Astrocyte of the spinal cord (primary cell): ENCODE measurements at places on chromosomes 11 and 22.
A peak's percentile ranks its signal among the peaks of the same experiment; 100 is the strongest.

DNA sequence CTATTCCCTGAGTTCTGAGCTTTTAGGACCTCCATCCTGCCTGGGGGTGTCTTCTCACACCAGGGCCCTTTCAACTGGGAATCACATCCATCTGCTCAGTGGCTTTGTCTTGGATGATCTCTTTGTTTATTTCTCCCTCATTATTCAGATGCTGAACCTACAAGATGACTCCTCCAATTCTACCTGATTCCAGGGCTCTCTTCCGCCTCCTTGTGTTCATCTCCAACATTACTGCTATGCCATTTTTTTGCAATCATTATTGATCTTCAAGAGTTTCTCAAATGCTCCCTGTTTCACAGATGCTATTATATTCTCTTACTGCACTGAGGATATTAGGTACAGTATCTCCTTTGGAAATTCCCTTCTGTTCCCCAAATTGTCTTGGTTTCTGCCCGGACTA, 307.7 kb downstream of the SHANK2 start:
- DNase-seq: no peak

DNA sequence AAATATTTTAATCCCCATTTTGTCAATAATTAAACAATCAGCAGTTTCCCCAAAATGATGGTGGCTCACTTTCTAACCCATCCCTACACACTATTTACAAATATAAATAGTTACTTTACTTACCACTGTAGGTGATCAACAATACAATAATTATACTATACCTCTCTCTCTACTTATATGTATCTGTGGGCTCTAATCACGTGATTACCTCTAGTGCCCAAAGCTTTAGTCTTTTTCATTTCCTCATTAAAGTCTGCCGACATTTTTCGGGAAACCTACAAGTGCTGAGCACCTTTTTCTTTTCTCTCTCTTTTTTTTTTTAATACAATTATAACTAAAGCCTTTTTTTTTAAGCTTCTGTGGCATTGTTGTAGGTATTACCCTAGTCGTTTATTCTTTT, 23.9 kb downstream of the DLG2 start:
- DNase-seq: no peak

DNA sequence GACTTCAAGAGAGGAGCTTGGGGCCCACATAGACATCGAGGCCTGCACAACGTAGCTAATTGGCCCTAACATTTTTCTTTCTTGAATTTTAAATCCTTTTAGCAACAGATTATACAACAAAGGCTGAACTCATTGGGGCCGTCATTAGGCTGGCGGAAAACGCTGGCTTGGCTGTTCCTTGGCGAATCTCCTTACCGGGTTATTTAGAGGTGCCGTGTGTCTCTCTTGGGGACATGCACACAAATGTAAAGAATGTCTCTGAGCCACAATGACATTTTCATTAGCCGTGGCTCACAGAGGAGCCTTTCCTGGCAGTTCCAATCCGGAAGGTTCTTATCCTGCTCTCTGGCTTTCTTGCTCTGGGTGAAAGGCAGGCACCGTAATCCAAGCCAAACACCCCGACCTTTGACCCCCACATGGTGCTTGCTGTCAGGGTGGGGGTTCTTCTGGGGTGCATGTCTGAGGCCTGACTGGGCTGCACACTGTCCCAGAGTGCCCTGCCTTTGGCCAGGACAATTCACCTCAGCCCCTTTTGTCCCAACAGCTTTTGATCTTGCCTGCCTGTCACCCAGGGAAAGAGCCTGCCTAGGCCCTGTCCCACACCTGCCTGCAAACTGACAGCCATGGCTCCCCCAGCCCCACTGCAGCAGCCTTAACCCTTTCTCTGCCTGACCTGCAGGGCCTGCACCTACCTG, 9.2 kb upstream of the FGF3 start:
- no peak for DNase-seq

DNA sequence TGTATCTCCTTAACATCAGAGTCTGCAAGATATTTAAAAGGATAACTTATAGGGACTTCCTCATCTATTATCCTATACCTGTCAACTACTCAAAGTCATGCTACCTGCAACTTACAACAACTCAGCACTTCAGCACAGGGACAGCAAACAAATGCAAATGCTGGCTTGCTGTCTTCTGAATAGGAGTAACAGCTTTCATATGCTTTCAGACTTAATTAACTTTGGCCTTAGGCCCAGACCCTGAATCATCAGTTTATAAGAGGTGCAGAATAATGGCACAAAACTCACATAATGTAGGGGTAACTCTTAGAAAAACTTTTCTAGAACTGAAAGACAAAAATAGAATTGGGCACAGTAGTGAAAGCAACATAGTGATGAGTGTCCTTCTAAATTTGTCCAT, 953.4 kb downstream of the DLG2 start:
- peak; percentile 33 for DNase-seq

DNA sequence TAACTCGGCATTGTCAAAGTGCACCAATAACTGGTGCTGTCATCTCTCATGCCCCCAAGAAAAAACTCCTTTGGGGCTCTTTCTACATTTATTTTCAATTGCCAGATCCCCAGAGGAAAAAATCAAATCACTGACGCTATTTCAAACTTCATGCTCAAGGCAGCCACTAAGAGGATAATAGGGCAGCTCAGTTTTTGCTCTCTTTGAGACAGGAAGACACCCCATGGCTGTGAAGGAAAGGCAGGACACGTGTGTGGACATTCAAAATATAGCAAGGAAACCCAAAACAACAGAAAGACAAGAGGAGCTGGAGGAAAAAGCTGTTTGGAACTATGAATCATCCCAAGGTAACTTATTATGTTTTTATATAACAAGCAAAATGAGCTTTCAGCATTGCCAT, 83.7 kb downstream of the SERGEF start:
- DNase-seq: peak; percentile 28

DNA sequence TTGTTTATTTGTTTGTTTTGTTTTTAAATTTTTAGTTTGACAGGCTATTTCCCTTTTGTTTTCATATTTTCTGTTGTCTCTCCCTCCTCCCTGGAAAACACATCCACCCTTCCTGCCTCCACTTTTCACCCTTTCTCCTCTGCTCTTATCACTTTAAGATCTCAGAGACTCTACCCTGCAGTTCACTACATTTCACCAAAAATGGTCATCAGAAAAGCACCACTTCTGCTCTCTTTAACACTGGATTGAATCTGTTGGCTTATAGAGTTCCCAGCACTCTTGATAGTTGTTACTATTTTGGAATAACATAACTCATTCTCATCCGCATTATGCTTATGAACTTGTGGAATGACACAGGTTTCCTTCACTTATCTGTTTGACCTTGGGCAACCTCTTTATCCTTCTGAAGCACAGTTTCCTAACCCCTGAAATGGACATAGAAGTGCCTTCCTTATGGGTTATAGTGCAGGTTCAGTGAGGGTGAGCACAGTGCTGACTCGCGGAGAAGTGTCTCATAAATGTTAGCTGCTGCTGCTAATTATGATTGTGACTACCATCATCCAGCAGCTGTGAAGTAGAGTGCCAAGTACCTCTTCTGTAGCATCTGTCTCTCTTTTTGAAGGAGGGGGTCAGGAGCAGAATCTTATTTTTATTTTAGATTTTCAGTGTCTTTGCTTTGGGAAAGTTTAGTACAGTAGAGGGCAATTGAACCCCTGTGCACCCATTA, 15.0 kb downstream of the TEAD1 start:
- no peak for DNase-seq

DNA sequence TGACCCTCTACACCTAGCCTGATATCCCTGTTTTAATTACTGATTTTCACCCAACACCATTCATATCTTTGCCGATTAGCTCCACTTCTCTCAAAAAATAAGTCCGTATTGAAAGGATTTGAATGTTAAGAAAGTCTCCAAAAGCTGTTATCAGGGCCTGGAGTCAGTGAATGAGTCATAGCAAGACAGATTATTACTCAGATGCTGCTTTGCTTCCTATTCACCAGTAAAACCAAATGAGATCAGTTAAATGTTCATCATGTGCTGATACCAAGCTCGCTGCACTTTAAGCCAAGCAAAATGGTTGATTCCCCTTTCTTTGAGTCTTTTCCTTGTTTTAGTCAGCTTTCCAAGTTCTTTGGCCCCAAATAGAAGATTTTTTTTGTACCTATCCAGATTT, 228.4 kb downstream of the FAT3 start:
- peak; percentile 78 for DNase-seq

DNA sequence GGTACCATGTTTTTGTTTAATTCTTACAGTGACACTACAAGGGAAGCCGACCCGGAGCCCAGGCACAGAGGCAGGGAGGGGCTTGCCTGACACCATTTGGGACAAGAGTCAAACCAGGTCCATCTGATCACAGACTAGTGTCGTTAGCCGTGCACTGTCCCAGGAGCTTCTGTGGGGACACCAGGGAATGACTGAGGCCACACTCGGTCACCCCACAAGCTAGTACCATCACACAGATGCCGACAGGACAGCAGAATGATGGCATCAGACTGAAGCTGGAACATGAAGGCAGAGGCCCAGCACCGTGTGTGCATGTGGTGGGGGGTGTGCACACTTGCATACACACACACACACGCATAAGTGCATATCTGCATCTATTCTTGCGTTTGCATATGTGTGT, 61.5 kb upstream of the NECTIN1 start:
- DNase-seq: no peak

GRCh38 chr11:108224366-108224765, 1.5 kb downstream of the ATM start:
- no peak for DNase-seq

- no peak for DNase-seq
Observed at GRCh38 chr11:20010156-20010850, 150.0 kb downstream of the DBX1 start.

- no peak for DNase-seq
Observed at GRCh38 chr22:43566021-43566420, 154.2 kb downstream of the MPPED1 start.

- no peak for DNase-seq
Observed at GRCh38 chr11:134139303-134139872, 70.5 kb downstream of the JAM3 start.

DNA sequence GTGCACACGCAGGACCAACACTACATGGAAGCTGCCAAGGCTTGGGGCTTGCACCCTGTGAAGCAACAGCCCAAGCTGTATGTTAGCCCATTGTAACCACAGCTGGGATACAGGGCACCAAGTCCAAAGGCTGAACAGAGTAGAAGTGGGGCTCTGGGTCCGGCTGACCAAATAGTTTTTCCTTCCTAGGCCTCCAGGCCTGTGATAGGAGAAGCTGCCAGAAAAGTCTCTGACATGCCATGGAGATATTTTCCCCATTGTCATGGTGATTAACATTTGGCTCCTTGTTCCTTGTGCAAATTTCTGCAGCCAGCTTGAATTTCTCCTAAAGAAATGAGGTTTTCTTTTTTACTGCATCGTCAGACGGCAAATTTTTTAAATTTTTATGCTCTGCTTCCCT, 941.2 kb downstream of the FAM181B start:
- DNase-seq: no peak

GRCh38 chr11:73939096-73939495, 11.7 kb upstream of the DNAJB13 start:
- peak; percentile 7 for DNase-seq

- DNase-seq: no peak
Observed at GRCh38 chr11:8328231-8328794, 64.6 kb upstream of the LMO1 start.

DNA sequence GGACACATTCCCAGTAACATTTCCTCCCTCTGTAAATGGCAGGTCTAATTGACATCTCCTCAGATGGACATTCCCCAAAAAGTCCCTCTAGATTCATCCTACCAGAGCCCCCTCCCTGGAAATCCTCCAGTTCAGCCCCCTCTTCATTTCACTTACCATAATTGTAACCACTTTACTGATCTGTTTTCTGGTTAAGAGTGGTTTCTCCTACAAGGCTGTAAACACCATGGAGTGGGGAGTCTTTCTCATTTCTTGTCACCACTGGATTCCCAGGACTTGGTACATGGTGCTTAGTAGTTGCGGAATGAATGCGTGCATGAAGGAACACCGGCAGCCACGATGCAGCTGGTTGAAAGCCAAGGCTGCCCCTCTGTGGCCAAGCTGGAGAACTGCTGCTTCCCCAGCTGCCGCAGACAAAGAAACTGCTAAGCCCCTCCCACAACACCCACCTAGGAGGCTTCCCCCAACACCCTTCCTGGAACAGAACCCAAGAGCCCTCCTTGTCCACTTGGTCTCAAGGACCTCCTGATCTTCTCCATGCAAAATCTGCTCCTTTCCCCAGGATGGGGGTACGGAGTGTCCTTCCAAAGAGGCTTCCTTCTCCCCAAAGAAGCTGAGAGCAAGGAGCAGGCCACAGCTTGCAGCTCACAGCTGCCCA, 18.6 kb upstream of the SCARF2 start:
- peak; percentile 83 for DNase-seq

GRCh38 chr11:18012122-18012905, 533 bp downstream of the SERGEF start:
- peak; percentile 19 for DNase-seq
